CD4-positive, alpha-beta T cell treated with Interleukin-21 for 1 hour (primary cell): ENCODE measurements at places on chromosomes 1 and 21.

DNA sequence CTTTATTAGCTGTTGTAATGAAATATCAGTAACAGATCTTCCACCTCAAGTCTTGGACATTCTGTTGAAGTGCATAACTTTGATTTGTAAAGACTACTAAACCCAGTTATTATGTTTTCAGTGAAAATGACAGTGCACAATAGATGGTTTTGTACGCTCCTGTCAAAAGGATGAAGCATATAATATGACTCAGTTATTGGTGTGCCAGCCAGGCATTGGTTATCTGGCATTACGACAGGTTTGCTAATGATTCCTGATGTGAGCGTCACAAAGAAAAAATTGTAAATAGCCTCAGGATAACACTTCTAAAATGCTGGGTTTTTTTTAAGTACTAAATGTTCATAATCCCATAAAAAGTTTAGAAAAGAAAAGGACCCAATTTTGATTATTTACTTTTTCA, 147.9 kb downstream of the MAGI3 start:
- no peak for DNase-seq

DNA sequence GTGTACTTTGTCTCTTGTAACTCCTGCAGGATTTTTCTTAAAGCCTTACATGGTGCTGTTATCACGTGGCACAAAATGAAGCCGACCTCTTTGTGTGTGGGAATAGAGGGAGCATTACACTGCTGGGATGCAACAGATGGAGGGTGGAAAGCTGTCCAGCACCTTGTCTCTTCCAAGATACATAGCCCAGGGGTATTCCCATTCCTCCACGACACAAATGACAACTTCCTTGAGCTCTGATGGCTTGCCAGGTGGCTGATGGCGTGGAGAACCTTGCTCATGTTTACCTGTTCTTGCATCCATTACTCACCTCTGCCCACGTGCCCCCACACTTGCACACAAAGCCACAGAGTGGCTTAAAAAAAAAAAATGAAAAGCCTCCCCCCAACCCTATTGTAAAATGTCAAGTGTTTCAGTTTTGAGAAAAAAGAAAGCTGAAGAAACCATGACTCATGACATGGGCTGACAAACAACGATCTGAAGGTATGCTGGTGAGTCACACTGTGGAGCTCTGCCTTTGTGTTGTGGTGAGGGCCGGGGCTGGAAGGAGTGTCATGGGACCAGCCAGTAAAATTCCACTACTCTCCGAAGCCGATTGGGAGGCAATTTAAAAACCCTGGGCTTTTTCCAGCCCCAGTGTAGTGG, 32.0 kb upstream of the ATP5PO start:
- peak; percentile 91 for DNase-seq

DNA sequence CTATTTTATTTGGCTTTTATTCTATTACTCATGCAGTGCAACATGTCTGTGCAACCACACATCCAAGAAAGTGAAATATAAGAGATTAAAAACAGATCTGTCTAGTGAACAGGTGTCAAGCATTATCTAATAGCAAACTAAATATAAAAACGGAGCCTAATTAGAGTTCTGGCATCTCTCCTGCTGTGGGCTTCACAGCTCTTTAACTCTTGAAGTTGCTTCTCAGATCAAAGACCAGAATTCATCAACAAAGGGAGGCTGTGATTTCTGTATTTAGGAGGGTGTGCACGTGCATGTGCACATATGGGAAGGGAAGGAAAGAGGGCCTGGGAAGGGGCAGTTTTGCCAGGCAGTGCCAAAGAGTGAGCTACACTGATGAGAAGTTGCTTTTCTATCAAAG, 81.0 kb downstream of the MIS18A start:
- no peak for DNase-seq

DNA sequence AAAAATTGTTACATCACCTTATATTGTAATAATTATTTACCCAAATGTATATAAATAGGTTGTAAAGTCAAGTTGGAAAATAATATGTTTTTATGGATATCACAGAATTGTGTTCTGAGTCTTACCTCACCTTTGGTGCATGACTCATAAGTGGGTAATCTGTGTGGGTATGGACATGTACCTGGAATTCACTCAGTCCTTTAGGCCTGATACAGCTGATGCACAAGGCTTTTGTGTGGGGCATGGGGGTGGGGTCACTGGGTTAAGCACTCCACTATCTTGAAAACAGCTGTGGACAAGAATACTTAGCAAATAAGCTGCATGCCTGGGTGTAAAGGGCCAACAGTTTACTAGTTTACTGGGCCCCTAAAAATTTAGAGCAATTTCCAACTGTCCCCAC, 34.4 kb downstream of the INKA2 start:
- no peak for DNase-seq
